ENCODE measurements at places on chromosomes 6 and 20. TPM values are rescaled to one million over a fixed set of nuclear protein-coding genes. Genes with fewer than 3 reads are reported as not detected.

COX7A2 gene
- 707 TPM for total RNA-seq

DNA sequence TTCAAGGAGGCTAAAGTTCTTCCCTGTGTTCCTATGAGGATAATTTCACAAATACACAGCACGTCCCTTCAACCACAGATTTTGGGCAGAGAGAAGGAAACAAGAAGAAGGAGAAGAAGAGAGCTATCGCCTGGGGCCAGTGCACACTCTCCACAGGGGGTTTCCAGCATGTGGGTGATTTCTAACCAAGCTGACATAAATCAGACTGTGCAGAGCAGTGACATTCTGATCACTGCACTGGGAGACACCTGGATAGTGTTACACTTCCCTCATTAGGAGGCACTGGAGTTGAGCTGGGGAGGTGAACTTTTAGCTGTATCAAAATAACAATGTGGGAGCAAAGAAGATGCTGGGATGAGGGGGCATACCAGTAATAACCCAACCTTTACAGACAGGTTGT lies 71.8 kb upstream of the CENPW start:
- H3K4me3 ChIP-seq = no peak overlapping the region
- no peak for DNase-seq

GRCh38 chr6:835476-836160 lies 142.7 kb upstream of the EXOC2 start:
- no peaks in the 10 kb centered on the region for H3K4me1 ChIP-seq
- H3K27ac ChIP-seq = no peak overlapping the region
- no peak overlapping the region for H3K4me3 ChIP-seq

PACSIN1 gene
- total RNA-seq = 0.18 TPM
